Hematopoietic multipotent progenitor cell (in vitro differentiated cells): ENCODE measurements at places on chromosomes 13 and 19. TPM values are rescaled to one million over a fixed set of nuclear protein-coding genes. Genes with fewer than 3 reads are reported as not detected.

GRCh38 chr13:105902396-105902795 is 633.1 kb downstream of the EFNB2 start:
- DNase-seq: no peak

DNA sequence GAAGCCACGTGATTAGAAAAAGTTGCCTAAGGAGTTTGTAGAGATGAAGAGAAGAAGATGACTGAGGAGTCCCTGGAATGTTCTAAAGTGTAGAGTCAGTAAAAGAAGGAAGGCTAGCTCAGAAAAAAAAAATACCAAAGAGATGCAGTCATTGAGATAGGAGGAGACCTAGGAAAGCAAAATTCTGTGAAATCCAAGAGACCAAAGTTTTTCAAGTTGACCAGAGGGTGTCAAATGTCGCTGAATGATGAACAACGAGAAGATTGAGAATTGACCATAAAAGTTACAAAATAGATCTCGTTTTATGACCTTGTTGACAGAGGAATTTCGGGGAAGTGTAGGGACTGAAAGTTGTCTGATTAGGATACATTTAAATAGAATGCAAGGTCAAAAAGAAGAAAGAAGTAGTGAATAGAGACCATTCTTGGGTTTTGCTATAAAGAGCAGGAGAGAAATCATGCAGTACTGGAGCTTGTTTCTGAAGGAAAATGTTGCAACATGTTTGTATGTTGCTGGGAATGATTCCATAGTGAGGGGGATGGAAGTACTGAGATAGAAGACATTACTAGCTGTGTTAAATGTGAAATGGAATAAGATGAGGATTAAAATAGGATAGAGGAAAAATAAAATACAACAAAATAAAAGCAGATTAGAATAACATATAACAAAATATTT is 30.2 kb upstream of the HTR2A start:
- no peak for DNase-seq

- DNase-seq: no peak
Measured at GRCh38 chr13:114049026-114049425, 75.2 kb upstream of the C13orf46 start.

DNA sequence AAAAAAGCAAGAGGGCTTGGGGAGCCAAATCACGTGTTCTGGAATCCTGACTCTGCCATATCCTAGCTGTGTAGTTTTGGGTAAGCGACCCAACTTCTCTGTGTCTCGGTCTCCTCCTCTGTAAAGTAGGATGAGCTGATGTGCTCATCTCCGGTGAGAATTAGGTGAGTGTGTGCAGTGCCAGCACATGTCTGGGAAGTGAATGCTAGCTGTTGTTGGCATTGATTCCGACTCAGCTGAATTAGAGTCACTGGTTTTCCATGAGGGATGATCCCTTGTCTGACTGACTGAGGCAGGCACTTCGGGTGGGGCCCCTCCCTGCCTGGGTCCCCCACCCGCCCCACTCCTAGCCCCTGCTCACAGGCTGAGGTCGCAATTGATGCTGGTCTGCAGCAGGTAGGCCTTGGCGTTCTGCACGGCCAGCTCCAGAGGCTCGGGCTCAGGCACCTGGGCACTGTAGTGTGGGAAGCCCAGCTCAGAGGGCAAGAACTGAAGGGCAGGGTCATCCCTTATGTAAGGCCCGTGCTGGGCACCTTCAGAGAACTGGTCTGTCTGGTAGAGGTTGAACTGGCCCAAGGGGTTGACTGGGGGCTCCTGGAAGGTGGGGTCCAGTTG is 835 bp downstream of the RSPH6A start:
- DNase-seq: no peak

- no peak for DNase-seq
Measured at GRCh38 chr19:16649734-16650133, 10.2 kb downstream of the SMIM7 start.

- DNase-seq: no peak
Measured at GRCh38 chr13:94712287-94712811, at the start of gene SOX21. SOX21 (minus strand) TSS chr13:94712545; CDS start chr13:94712049, 496 bp downstream.

DNA sequence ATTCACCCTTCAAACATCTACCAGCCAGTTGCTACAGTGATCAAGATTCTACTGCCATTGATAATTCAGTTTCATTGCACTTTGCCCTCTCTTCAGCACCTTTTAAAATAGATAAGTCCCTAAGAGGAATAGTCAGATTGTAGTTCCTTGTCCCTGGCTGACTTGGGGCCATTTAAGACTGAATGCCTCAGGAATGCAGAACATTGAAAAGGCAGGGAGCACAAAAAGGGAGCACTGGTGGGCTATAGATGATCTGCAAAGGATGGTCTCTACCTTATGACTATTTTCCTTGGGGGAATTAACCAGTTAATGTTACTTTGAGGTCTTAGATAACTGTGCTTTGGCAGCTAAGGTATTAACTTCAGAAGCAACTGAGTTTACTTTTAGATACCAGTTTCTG is 46.9 kb downstream of the GPALPP1 start:
- DNase-seq: no peak

Gene CACNA1A
- 0.54 TPM for total RNA-seq

Gene SIGLECL1
- total RNA-seq: not detected

Gene SHC2
- under 0.01 TPM for total RNA-seq

Gene CXCL17
- not detected for total RNA-seq

Gene PLPPR3
- 5.9 TPM for total RNA-seq

Gene CD70
- 0.27 TPM for total RNA-seq

Gene LILRB2
- total RNA-seq: 3.8 TPM
